H9 (cell line): ENCODE measurements at places on chromosomes 16 and 17. TPM values are rescaled to one million over a fixed set of nuclear protein-coding genes. Genes with fewer than 3 reads are reported as not detected.

GRCh38 chr17:80952291-80952690 lies 39.4 kb upstream of the CHMP6 start:
- DNase-seq = no peak
- no peak overlapping the region for H3K4me3 ChIP-seq
- no peak overlapping the region for H3K27ac ChIP-seq
- no peaks in the 10 kb centered on the region for H3K27me3 ChIP-seq
- no peaks in the 10 kb centered on the region for H3K36me3 ChIP-seq

The KRT32 gene
- total RNA-seq = not detected in 2 replicates

DNA sequence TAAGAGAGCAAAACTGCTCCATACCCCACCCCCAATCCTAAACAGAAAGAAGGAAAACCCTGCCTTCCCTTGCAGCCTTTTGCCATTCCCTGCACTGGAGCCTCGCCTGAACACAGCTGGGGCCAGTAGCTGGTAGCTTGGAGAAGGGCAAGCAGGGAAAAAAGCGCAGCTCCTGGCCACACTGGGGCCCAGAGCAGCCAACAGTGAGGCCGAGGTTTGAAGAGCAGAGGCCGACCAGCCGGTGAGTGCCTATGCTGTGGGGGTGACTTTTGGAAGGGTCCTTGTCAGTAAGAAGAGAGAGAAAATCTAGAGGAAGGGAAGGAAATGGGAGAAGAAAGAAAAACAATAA lies 3.2 kb upstream of the HOXB9 start:
- no peak overlapping the region for H3K27ac ChIP-seq
- no peaks in the 10 kb centered on the region for H3K36me3 ChIP-seq
- DNase-seq = no peak
- no peaks in the 10 kb centered on the region; the same call in none of the 2 replicates for H3K4me1 ChIP-seq

GRCh38 chr17:74779948-74780400 lies 3.8 kb upstream of the NAT9 start:
- 0 out of 3 replicates have a peak overlapping the region, but pooled peaks have one; percentile 14 for H3K4me3 ChIP-seq
- H3K27me3 ChIP-seq = no peaks in the 10 kb centered on the region
- H3K27ac ChIP-seq = no peak overlapping the region
- no peak for DNase-seq
- H3K36me3 ChIP-seq = peaks cover 1% of the 10 kb centered on the region

GRCh38 chr16:14486520-14487303 lies 143.3 kb downstream of the PARN start:
- DNase-seq = peak; percentile 49
- H3K27me3 ChIP-seq = no peaks in the 10 kb centered on the region
- H3K36me3 ChIP-seq = peaks cover 4% of the 10 kb centered on the region; the same call in 2 of the 3 replicates
- peaks cover 8% of the 10 kb centered on the region; the same call in 1 of the 2 replicates for H3K4me1 ChIP-seq
- H3K4me3 ChIP-seq = no peak overlapping the region; the same call in 2 of the 3 replicates
- no peak overlapping the region for H3K27ac ChIP-seq

The CDH1 gene
- 202 and 237 TPM in 2 replicates for total RNA-seq

GRCh38 chr17:55705847-55706246 lies 16.8 kb downstream of the TMEM100 start:
- peaks cover 2% of the 10 kb centered on the region; the same call in 1 of the 2 replicates for H3K36me3 ChIP-seq
- no peak overlapping the region for H3K27ac ChIP-seq
- no peaks in the 10 kb centered on the region for H3K27me3 ChIP-seq
- DNase-seq = no peak
- H3K4me3 ChIP-seq = no peak overlapping the region

GRCh38 chr17:80441133-80441578 lies 26.2 kb downstream of the ENDOV start:
- no peaks in the 10 kb centered on the region for H3K36me3 ChIP-seq
- H3K4me1 ChIP-seq = no peaks in the 10 kb centered on the region
- H3K4me3 ChIP-seq = no peak overlapping the region
- H3K27ac ChIP-seq = no peak overlapping the region
- DNase-seq = peak; percentile 88

The ATP1B2 gene
- total RNA-seq = 15.4 and 16.2 TPM in 2 replicates

The GRB7 gene
- 50.6 and 55.0 TPM in 2 replicates for total RNA-seq

- H3K27ac ChIP-seq = no peak overlapping the region
- H3K36me3 ChIP-seq = no peaks in the 10 kb centered on the region
- no peak for DNase-seq
- H3K27me3 ChIP-seq = no peaks in the 10 kb centered on the region
- no peak overlapping the region for H3K4me3 ChIP-seq
Observed at GRCh38 chr16:54506214-54506580, 219.6 kb upstream of the IRX3 start.

- no peaks in the 10 kb centered on the region for H3K4me1 ChIP-seq
- no peak overlapping the region for H3K4me3 ChIP-seq
- no peaks in the 10 kb centered on the region for H3K27me3 ChIP-seq
- no peaks in the 10 kb centered on the region for H3K36me3 ChIP-seq
Observed at GRCh38 chr17:76232342-76232741, 8.0 kb downstream of the RNF157 start.

GRCh38 chr17:74528491-74529199 lies 2.6 kb downstream of the CD300LB start:
- no peak overlapping the region for H3K27ac ChIP-seq
- peak; percentile 14 for DNase-seq
- H3K36me3 ChIP-seq = no peaks in the 10 kb centered on the region
- peaks cover 2% of the 10 kb centered on the region for H3K4me1 ChIP-seq
- H3K4me3 ChIP-seq = no peak overlapping the region

DNA sequence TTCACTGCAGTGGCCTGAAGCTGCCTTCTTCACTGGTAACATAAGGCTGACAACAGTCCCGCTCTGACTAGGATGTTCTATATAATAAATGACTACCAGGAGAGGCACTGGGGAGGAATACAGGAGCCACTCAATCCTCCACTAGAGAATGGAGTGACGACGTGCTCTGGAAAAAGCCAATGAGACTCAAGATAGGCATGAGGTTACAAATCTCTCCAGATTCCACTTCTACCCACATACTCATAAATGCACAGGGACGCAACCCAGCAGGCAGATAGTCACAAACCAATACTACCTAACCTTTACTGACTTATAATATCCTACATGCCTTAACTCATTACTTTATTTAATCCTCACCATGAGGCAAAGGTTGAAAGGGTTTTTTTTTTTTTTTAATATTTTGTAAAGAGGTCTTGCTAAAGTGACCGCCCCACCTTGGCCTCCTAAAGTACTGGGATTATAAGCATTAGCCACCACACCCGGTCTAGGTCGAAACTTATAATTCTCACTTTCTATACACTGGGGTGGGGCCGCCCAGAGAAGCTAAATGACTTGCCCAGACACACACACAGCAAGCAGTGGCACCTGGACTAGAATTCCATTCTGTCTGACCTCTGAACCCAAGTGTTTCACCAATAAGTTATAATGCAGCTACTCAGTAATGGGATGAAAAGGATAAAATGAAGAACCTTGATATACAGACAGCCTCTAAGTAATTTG lies 33.7 kb downstream of the TOM1L2 start:
- no peaks in the 10 kb centered on the region; the same call in 1 of the 2 replicates for H3K4me1 ChIP-seq
- H3K27ac ChIP-seq = no peak overlapping the region
- H3K36me3 ChIP-seq = no peaks in the 10 kb centered on the region
- H3K4me3 ChIP-seq = no peak overlapping the region
- no peak for DNase-seq

DNA sequence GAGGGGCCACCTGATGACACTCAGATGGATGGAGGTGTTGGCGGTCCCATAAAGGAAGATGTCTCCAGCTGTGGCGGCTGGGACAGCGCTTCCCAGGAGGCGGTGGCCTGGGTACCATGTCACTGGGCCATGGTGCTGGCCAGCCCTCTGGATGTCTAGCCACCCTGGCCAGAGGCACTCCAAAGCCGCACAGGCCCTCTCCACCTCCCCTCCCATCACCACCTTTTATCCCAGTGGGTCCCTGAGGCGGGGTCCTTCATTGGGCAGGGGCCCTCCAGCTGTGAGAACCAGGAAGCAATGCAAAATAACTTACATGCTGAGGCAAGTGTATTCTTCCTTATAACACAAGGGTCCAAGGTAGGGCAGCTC lies 23.1 kb downstream of the RAB11FIP4 start:
- no peak overlapping the region for H3K27ac ChIP-seq
- H3K27me3 ChIP-seq = no peaks in the 10 kb centered on the region
- H3K4me3 ChIP-seq = no peak overlapping the region
- H3K4me1 ChIP-seq = no peaks in the 10 kb centered on the region; the same call in 1 of the 2 replicates
- H3K36me3 ChIP-seq = no peaks in the 10 kb centered on the region

DNA sequence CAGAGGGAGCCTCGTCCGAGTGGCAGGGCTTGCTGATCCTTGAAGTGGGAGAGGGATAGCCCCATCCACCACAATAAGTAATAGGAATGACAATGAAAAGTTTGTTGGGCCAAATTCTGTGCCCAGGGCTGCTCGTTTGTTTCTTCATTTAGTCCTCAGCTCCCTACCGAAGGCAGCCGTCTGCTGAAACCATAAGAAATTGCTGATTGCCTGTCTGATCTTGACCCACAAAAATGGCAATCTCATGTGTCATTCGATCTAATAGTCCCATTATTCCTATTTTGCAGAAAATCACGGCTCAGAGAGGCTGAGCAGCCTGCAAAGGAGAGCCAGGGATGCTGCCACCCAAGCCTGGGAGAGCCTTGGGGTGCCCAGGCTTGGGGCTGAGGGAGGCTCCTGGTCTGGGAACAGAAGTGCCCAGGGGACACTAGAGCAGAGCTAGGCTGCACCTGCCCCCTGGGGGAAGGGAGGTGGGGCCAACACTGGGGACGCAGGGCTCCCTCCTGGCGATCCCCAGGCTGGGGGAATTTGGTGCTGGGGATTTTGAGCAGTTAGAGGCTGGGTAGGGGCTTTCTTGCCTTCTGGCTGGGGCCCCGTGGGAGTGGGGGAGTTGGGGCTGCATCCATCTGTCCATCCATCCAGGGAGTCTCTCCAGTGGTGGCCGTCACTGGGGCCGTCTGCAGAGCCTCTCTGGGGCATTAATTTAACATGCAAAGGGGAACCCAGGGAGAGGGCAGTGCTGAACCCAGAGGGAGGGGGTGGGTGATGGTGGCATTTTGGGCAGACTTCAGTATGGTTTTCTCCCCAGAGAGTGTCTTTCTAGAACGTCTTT lies 53.5 kb downstream of the SOCS1 start:
- no peak overlapping the region for H3K27ac ChIP-seq
- peak overlapping the region; percentile 44; the same call in 1 of the 3 replicates for H3K4me3 ChIP-seq
- no peaks in the 10 kb centered on the region for H3K36me3 ChIP-seq
- DNase-seq = no peak
- no peaks in the 10 kb centered on the region; the same call in 1 of the 2 replicates for H3K4me1 ChIP-seq

The EIF3CL gene
- total RNA-seq = 102 and 105 TPM in 2 replicates

GRCh38 chr17:19805006-19805405 lies 56.9 kb upstream of the ALDH3A1 start:
- H3K27ac ChIP-seq = no peak overlapping the region
- no peaks in the 10 kb centered on the region for H3K27me3 ChIP-seq
- no peak for DNase-seq
- H3K4me1 ChIP-seq = no peaks in the 10 kb centered on the region
- H3K36me3 ChIP-seq = peaks cover 20% of the 10 kb centered on the region
- H3K4me3 ChIP-seq = no peak overlapping the region

DNA sequence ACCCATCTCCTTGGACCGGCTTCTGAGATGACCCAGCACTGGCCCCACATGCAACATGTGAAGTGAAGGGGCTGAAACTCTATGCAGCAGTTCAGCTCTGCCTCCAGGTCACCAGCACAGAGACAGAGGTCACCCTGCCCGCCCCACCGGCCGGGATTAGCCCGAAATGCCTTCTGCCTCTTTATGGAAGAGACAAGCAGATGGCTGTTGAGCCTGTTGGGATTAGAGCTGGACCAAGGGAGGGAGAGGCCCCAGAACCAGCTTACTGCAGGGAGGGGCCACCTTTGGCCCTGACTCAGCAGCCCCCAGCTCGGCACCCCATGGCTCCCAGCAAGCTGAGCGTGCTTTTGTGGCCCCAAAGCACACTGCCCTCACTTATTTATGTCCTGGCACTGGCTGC lies 5.7 kb downstream of the AIPL1 start:
- no peak overlapping the region for H3K27ac ChIP-seq
- no peak for DNase-seq
- no peaks in the 10 kb centered on the region for H3K27me3 ChIP-seq
- H3K4me1 ChIP-seq = no peaks in the 10 kb centered on the region
- H3K36me3 ChIP-seq = peaks cover 20% of the 10 kb centered on the region
- no peak overlapping the region for H3K4me3 ChIP-seq

- H3K4me3 ChIP-seq = no peak overlapping the region
- no peaks in the 10 kb centered on the region for H3K27me3 ChIP-seq
- no peaks in the 10 kb centered on the region for H3K36me3 ChIP-seq
Observed at GRCh38 chr17:58537266-58537665, 22.8 kb upstream of the MTMR4 start.

DNA sequence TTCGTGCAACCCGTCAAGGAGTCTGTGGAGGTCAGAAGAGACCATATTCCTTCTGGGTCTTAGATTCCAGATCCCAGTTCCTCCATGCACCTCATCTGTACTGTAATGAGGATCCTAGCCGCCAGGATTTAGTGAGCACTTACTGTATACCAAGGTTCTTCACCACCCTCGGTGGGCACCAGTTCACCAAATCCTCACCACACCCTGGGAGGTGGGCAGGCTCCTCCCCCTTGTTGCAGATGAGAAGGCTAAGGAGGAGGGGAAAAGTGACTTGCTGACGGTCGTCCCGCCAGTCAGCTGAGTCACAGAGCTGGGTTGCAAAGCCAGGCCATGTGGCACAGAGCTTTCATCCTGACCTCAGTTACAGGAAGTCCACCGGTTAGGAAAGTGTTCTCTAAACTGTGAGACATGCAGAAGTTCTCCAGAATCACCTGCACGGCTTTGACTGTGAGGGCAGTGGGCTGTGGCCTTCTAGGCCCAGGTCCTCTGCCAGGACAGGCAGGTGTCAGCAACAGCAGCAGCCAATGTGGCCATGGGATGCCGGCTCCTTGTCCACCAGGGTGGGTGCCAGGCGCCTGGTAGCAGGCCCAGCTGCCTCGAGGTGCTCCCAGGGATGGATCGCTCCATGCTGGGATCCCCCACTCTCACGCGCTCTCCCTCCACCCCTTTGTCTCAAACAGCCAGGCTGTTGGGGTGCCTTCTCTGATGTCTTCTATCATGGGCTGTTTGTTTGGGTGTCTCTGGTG lies 240.3 kb upstream of the GSE1 start:
- no peak overlapping the region for H3K27ac ChIP-seq
- no peaks in the 10 kb centered on the region for H3K36me3 ChIP-seq
- no peaks in the 10 kb centered on the region for H3K4me1 ChIP-seq
- no peak overlapping the region for H3K4me3 ChIP-seq
- no peaks in the 10 kb centered on the region; the same call in 1 of the 2 replicates for H3K27me3 ChIP-seq

The KRTAP2-2 gene
- not detected in 2 replicates for total RNA-seq

DNA sequence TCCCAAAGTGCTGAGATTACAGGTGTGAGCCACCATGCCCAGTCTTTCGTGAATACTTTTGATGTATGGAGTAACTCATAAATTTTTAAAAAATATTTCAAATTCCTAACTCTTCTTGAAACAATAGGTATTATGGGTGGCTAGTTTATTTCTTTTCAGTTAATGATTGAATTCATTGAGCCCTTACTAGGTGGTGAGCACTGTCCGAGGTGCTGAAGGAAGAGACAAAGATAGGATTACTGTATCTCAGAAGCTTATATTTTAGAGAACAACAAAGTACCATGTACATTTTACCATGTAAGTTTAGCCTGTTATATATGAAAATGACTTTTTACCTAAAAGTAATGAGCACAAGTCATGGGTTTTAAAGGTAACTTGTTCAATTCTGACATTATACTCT lies 418.3 kb downstream of the NPIPA7 start:
- H3K36me3 ChIP-seq = no peaks in the 10 kb centered on the region
- no peak for DNase-seq
- no peaks in the 10 kb centered on the region for H3K27me3 ChIP-seq
- no peaks in the 10 kb centered on the region for H3K4me1 ChIP-seq
- H3K4me3 ChIP-seq = no peak overlapping the region

GRCh38 chr17:6639586-6640535 lies 650 bp downstream of the KIAA0753 start:
- peaks cover 26% of the 10 kb centered on the region for H3K36me3 ChIP-seq
- H3K27me3 ChIP-seq = no peaks in the 10 kb centered on the region
- H3K27ac ChIP-seq = no peak overlapping the region
- peak overlapping the region; percentile 91 for H3K4me3 ChIP-seq

GRCh38 chr16:56311208-56312027 lies 113.9 kb downstream of the AMFR start:
- H3K36me3 ChIP-seq = 0 out of 2 replicates have a peak, but pooled peaks cover 5% of the 10 kb centered on the region
- H3K4me1 ChIP-seq = no peaks in the 10 kb centered on the region
- no peak for DNase-seq

The CACNG3 gene
- total RNA-seq = not detected in 2 replicates
